ENCODE measurements at places on chromosomes 6 and 20.

DNA sequence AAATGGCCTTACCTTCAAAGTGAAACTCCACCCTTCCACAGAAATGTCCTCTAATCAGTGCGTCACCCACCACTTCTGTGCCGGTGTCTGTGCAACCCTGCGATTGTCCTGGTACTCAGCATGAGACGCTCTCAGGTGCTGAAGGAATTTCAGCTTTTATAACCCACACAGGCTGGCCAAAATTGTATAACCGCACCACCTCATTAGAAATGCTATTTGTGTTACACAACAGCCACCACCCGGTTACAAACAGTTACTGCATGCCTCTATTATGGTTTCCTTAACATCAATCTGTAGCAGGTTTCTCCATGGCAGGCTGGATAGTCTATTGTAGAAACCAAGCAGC lies 51.5 kb downstream of the SLC23A2 start:
- peak; percentile 21 for DNase-seq

DNA sequence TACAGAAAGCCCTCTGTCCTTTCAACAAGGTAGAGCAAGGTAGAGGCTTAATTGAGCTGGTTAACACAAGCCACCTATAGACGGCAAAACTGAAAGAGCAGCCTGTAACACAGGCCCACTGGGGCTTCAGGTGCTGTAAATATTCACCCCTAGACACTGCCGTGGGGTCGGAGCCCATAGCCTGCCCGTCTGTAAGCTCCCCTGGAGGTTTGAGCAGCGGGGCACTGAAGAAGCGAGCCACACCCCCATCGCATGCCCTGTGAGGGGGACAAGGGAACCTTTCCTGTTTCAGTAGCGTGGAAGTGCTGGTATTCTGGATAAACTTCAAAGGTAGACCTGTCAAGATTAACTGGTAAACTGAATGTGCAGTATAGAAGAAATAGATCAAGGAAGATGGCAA lies 160.4 kb downstream of the TPBG start:
- no peak for DNase-seq

GRCh38 chr6:87122477-87122876 lies 27.6 kb upstream of the CGA start:
- no peak for DNase-seq

DNA sequence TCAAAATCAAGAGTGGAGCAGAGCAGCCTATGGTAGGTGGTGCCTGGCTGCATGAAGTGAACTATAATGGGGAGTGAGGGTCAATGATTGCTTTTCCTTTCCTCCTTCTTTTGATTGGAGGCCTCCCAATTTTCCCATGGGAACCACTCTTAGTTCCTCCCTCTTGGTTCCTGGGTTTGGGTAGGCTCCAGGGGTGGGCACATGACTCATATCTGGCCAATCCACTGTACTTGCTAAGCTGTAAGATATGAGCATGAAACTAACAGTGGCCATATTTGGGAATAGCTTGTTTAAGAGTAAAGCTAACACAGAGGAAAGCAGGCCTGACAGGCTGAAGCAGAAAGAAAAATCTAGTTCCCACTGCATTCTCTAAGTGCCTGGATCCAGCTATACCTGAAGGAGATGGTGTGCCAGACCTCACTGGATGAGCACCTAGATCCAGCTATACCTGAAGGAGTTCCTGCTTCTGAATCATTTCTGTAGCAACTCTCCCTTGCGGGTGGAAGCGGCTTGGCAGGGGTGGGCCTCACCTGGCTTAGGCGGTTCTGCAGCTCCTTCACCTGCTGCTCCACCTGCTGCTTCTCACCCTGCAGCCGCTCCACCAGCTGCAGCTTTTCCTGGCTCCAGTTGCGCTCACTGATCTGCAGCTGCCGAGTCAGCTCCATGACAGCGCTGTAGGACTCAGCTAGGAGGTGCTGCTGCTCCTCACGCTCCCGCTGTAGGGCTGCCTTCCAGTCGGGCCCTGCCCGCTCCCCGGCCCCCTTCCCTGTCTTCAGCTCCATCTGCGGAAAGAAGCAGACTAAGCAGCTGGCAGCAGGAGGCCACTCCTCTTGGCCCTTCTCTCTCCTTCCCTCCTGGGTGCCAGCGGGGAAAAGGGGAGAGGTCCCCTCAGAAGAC lies 29.0 kb upstream of the DSN1 start:
- DNase-seq = no peak

DNA sequence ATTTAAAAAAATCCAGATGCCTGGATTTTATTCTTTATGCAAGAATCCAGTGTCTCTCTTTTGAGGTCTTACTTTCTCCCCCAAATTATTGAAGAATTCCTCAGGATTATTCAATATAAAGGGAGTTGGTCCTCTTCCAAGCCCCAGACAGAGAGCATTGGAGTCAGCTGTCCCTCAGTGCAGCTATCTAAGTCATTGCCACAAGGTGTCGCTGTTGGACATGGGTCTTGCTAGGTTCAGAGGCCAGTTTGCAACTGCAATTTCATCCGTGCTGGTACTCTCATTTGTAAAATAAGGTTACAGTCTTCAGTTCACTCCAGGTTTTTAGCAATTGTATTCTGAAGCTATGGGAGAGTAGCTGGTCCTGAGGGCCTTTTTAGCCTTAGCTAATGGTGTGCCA lies 27.8 kb downstream of the CCN2 start:
- DNase-seq = peak; percentile 73

GRCh38 chr6:149508485-149508884 lies 23.7 kb upstream of the ZC3H12D start:
- no peak for DNase-seq

DNA sequence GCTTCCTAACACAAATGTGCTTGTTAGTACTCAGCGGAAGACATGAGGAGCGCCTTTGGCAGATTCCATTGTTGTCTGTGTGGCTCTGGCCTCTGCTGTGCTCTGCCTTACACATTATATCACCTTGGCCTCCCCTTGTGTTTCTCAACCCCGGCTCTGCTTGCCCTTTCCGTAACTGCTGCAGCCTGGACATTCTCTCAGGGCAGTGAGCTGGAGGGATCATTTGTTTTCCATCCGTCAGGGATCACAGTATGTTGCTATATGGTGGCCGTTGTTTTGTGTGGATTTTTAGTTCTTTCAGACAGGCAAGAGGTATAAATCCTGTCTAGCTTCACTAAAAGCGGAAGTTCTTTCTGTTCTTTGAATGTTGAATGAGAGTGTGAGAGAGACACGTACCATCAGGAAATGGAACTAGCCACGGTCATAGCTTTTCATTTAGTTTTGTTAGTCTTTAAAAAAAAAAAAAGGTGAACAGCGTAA lies 175.1 kb downstream of the JARID2 start:
- DNase-seq = peak; percentile 87

GRCh38 chr20:19785173-19785982 lies 27.3 kb downstream of the RIN2 start:
- no peak for DNase-seq

DNA sequence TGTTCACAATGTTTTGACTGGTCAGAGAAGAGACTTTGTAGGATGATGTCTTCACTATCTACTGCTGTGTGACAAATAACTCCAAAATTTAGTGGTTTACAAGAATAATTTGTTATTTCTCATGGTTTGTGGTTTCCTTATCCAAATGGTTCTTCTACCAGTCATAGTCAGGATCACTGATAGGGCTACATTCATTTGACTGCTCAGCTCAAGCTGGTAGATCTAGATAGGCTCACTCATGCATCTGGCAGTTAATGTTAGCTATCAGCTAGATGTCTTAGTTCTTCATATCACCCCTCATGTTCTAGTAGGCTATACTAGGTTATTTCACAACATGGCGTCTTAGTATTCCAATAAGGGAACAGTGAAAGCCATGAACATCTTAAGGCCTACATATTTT lies 131.0 kb downstream of the ID4 start:
- DNase-seq = no peak

DNA sequence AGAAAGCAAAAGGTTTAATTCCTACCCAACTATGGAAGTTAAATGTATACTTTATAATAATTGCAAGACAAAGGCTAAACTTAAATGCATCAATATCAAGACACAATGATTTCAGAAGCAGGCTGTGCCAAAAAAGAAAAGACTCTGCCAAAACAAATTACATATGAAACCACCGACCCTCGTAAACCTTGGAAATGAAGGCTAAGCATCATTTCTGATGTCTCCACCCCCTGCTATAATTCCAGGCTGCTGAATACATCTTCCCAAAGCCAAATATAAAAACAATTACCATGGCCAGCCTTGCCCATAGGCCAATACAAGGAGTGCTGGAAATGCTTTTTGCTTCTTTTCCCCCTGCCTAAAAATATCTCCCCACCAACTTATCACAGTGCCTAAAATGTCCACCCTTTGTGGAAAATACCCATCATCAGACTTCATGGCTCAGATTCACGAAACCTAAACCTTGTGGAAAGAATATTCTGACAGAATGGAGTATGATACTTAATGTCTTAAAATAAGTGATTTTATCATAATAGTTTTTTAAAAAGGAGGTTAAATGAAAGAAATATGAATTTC lies 37.4 kb downstream of the RCAN2 start:
- DNase-seq = no peak

- DNase-seq = no peak
Measured at GRCh38 chr20:12849225-12849910, 159.4 kb upstream of the SPTLC3 start.

- DNase-seq = peak; percentile 67
Measured at GRCh38 chr20:45044084-45044573, 56.8 kb downstream of the KCNS1 start.

Data from KBM-7 (cell line).